ENCODE measurements at places on chromosomes 2 and 18.

DNA sequence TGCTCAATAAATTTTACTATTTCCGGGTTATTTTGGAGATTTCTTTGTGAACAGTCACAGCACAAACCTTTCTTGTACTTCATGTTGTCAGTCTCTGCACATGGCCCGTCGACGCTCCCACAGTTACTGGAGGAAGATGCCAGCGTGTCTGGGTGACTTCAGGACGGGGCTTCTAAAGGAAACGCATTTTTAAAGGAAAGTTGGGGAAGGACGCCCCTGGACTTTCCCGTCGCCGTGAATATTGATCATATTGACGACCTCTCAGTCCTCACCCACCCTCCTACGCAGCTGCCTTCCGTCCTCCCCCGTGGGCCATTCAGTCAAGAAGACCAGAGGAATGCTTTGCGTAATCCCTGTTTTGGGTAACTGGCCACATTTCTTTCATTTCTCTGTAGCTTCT is 71.1 kb upstream of the SNTG2 start:
- DNase-seq, result no peak

DNA sequence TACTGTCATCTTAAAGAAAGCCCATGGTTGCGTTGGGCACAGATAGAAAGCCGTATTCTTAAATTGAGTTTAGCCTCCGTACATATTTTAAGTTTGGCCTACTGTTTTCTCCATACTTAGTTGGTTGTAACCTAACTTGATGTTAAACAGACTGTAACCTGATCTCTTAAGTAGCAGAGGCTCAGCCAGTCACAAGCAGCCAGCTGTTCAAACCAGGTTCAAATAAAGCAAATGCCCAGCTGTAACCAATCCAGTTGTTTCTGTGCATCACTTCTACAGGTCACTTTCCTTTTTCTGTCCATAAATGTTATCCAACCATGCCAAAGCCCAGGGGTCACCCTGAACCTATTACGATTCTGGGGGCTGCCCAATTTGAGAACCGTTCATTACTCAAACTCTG is 10.0 kb upstream of the THADA start:
- DNase-seq, result no peak

- no peak for DNase-seq
Measured at GRCh38 chr2:126972279-126972626, 73.6 kb downstream of the TEX51 start.

DNA sequence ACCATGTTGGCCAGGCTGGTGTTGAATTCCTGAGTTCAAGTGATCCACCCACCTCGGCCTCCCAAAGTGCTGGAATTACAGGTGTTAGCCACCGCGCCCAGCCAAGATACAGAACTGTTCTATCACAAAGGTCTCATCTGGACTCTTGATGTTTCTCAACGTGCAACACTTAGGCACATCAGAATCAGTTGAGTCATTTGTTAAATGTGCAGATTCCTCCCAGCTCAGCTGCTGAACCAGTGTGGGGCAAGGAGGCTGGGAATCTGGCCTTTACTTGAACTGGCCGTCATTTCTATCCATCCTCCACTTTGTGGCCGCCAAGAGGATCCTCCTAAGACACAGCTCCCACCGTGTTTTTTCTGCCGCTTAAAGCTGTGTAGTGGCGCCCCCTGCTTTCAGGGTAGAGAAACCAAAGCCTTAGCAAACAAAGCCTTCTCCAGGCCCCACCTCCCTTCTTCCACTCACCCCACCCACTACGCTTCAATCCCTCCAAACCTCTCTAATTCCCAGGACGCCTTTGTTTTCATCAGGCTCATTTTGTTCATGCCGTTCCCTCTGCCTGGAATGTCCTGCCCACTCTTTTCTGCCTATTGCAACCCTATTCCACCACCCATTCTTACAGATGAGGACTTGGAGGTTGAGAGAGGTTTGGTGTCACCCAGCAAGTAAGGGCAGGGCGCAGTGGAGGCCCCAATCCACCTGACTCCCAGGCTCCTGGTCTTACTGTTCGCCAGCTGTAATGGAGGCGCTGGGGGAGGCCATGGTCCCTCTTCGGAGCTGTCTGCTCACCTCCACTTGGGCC is 776 bp upstream of the SPEG start:
- no peak for DNase-seq

- no peak for DNase-seq
Measured at GRCh38 chr2:47485751-47486300, 82.9 kb downstream of the MSH2 start.

GRCh38 chr2:75892490-75892889 is 181.8 kb upstream of the GCFC2 start:
- DNase-seq, result no peak

DNA sequence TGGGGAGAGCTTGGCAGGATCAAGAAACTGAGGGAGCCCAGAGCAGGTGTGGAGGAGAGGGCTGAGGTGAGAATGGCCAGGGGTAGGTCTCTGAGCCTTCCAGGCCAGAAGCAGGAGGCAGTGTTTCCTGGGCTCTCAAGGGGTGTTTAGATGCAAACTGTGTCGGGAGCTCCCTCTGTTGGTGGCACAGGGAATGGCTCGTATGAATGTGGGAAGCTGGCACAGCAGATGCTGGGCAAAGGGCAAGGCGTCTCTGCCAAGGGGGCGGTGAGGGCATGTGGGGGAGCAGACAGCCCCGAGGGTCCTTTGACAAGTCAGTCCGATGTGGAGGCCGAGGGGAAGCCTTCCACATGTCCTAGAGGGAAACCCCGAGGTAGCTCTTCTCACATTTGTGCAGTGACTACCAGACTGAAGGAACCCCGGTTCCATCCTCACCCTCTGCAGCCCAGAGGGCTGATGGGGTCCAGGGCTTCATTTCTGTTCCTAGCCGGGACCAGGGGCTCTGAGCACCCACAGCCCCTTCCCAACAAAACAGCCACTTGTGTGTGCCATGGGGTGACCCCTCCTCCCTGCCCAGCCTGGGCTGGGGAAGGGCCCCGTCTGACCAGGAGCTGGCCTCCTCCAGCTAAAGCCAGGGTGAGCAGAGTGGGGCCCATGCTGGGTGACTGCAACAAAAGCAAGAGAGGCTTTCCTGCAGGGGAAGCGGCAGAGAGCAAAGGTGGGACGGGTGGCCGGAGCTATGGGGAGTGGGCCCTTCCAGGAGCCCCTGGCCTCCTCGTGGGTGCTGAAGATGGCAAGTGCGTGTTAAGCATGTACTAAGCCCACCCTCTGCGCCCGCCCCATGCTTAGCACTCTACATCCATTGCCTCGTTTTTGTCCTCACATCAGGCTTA is 103.4 kb downstream of the SEPTIN10 start:
- DNase-seq, result no peak

- DNase-seq, result no peak
Measured at GRCh38 chr2:239268549-239268948, 132.3 kb downstream of the HDAC4 start.

DNA sequence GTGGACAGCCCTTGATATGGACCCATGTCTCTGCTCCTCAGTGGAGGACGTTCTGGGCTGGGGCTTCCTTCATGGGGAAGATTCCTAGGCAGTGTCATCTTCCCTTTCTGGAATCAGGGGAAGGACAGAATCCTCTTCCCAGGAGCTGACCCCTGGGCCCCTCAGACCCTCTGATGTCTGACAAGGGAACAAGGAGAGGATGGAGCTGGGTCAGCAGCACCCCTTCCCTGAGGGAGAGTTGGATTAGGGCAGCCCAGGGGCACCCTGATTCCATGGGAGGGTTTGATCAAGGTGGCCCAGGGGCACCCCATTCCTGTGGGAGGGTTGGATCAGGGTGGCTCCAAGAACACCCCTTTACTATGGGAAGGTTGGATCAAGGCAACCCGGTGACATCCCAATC is 86.5 kb downstream of the ACKR3 start:
- DNase-seq, result peak; percentile 28

DNA sequence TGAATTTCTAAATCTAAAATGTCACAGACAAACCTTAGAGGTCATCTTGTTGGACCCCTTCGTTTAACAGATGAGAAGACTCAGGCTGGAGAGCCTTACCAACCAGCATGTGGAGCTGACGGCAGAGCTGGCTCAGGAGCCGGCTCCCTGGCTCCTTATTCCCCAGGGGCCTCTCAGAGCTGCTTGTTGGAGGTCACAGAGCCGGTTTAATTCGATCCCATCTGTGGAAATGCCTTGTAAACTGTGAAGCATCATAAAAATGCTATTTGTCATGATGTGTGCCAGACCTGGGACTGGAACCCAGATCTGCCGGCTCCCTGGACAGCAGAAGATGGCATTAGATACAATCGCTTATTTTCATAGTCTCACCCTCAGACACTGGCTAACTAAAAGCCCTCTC is 8.2 kb upstream of the CIB4 start:
- peak; percentile 31 for DNase-seq

GRCh38 chr2:42372474-42373200 is 11.6 kb upstream of the COX7A2L start:
- DNase-seq, result no peak

DNA sequence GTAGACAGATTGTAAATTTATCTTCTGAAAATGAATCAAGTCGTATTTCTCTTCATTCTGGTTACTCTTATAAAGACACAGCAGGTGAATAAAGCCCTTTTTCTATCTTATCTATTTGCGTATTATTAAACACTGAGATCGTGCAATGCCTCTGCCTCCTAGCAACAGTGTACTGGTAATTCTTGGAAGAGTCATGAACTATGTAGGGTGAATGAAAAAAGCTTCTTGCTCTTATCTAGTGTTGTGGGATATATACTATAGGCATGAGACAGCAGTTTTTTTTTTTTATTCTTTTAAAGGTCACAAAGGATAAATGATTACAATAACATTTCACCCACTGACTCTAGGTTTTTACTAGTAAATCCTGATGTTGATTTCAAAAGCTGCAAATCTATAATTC is 324.2 kb downstream of the PDE11A start:
- DNase-seq, result no peak

DNA sequence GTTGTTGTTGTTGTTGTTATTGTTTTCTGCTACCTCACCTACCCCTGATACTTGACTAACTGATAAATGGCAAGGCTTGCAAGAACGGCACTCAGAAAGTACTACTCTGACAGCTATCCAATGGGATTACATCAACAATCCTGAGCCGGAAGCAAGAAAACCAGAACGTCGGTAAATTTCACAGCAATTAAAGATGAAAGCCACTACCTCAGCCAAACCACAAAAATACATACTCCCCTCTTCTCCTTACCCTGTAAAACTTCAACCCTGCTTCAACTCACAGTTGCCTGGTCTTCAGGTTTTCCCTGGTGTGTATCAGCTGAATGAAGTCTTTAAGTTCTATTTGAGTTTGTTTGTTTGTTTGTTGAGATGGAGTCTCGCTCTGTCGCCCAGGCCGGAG is 293.7 kb upstream of the RND3 start:
- DNase-seq, result no peak

DNA sequence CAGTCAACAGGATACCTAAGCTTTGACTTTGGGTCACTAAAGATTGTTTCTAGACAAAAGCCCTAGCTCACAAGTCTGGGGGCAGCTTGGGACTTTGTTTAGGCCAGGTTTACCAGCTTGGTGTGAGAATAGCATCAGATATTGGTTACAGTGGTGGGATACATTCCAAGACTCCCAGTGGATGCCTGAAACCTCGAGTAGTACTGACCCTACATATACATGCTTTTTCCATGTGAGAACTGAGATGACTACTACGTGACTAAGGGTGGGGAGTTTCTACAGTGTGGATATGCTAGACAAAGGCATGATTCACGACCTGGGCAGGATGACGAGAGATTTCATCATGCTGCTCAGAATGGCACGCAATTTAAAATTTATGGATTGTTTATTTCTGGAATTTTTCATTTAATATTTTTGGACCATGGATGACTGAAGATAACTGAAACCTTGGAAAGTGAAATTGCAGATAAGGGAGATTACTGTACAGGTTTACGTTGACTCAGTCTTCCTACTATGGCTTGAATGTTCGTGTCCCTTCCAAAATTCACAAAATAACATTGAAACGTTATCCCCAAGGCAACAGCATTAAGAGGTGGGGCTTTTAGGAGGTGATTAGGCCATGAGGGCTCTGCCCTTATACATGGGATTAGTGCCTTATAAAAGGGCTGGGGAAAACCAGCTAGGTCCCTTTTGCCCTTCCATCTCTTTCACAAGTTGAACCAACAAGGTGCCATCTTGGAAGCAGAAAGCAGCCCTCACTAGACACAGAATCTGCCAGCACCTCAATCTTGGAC is 50.2 kb upstream of the CTAGE1 start:
- DNase-seq, result no peak

GRCh38 chr2:176473851-176474250 is 204.6 kb downstream of the MTX2 start:
- no peak for DNase-seq

- DNase-seq, result no peak
Measured at GRCh38 chr2:189673661-189674373, 653 bp upstream of the ANKAR start.

DNA sequence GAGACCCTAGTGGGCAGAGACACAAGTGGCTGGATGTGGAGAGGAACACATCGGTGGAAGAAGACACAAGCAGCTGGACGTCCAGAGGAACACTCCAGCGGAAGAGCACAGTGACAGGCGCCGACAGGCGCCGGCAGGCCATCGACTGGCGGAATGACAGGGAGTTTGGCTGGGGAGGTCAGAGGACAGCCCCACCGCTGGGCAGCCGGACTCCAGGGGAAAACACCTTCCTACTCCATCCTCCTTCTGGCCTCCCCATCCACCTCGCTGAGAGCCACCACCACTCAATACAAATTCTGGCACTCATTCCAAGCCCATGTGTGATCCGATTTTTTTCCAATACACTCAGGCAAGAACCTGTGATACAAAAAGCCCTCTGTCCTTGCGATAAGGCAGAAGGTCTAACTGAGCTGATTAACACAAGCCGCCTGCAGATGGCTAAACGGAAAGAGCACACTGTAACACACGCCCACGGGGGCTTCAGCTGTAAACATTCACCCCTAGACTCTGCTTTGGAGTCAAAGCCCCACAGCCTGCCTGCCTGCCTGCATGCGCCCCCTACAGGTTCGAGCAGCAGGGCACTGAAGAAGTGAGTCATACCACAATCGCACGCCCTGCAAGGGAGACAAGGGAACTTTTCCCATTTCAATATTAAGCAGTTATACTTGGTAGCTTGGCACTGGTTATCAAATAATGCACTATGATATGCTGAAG is 50.2 kb upstream of the LRP1B start:
- no peak for DNase-seq

DNA sequence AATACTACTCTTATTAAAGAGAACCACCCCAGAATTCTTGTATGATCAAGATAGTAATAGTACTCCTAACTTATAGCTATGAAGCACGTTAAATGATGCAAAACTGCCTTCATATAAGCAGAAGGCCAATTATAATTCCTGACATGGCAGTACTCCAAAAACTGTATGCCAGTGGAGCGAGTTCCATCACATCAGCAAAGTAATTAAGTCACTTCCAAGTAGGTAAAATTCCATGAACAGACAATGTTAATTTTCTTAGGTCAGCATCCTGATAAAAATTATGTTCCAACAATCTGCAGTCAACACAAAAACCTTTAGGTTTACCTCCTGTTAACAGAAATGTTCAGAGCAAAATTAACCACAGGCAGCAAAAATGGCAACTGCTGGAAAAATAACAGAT is 136.7 kb downstream of the CDH2 start:
- no peak for DNase-seq

- no peak for DNase-seq
Measured at GRCh38 chr2:85323351-85323987, 4.3 kb downstream of the TGOLN2 start.

DNA sequence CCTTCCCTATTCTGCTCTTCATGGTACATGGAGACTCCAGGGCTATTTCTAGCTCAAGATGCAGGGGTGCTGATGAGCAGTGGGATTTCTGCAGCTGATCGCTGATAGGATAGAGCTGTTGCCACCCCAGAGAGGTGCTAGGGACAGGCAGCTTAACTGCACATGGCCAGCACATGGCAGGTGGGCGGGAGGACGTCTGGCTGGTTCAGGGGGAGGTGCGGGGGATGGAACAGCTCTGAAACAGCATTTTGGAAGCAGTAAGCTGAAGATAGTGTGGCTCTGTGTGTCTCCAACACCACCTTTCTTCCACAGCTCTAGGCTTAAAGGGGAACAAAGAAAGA is 151.9 kb upstream of the PELI1 start:
- no peak for DNase-seq
